ENCODE measurements at places on chromosomes 5 and 9.
A peak's percentile ranks its signal among the peaks of the same experiment; 100 is the strongest.

DNA sequence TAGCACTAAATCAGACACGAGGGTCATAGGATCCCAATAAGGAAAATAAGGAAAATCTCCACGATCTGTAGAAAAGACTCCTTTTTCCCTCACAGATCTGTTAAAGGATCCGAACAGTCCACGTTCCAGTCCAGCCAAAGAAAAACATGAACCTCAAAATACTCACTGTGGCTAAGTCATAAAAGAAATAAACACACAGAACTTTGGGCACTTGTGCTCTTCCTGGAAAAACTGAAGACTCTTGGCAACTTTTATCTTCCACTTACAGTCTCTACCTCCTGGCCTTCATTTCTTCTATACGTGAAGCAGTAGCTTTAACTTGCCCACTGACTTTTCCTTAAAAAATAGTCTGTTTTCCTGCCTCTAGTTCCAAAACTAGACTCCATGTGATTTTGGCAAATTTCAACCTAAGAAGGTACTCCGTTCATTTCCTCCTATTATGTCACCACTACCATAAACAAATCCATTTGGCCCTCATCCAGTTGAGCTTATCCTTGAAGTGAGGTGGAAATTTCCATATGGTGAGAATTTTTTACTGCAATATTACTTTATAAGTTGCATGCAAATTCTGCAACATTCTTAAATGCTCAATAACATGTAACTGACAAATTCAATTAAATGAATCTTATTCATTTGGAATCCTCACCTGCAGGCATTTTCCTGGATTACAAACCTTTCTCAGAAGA lies 5.3 kb upstream of the LHFPL2 start:
- DNase-seq: no peak

DNA sequence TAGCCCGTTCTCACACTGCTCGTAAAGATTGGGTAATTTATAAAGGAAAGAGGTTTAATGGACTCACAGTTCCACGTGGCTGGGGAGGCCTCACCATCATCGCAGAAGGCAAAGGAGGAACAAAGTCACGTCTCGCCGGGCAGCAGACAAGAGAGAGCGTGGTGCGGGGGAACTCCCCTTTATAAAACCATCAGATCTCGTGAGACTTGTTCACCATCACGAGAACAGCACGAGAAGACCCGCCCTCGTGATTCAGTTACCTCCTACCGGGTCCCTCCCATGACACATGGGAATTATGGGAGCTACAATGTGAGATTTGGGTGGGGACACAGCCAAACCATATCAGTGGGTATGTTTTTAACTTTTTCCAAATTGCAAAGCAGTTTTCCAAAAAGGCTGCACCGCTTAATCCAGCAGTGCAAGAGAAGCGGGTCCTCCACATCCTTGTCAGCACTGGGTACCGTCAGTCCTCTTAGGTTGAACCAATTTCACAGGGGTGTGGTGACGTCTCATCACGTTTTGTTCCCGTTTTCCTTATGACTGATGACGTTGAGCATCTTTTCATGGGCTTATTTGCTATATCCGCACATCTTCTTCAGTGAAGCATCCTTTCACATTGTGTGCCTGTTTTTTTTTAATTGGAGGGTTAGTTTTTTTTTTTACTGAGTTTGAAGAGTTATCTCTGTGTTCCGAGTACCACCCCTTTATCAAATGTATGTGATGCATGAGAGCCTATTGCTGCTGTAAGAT lies 8.0 kb upstream of the FCN2 start:
- DNase-seq: no peak

- DNase-seq: no peak
These were observed 298.4 kb downstream of the TLE1 start for GRCh38 chr9:81390792-81391456.

DNA sequence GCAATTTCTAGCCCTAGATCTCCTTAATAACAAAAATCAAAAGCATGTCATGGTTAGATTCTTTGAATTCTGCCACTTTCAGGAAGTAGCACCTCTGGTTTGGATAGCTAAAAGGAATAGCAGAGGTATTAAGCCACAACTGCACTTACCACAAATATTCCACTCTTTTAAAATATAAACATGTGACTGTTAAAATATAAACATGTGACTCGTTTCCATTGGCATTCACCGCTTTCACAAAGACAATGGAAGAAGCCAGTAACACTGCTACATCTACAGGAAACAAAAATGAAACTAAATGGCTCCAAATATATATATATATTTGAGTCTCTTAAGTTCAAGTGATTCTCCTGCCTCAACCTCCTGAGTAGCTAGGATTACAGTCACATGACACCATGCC lies 222.9 kb downstream of the ARL15 start:
- DNase-seq: no peak

DNA sequence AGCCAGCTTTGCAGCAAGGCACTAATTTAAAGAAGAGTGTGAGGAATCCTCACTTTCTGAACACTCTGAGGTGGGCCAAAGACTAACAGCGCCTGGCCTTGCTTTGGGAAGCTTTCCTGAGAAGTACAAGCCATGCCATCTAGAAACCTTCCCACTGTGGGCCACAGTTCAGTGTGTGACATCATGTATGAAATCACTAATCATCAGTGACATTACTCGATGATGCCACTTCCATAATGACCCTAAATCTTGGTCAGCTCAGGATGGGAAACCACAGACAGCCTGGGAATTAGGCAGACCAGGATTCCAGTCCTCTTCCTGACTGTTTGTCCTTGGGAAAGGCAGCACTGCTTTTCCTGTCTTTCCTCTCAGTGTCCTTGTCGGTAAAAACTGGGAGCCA lies 54.2 kb upstream of the HSPA9 start:
- DNase-seq: no peak

DNA sequence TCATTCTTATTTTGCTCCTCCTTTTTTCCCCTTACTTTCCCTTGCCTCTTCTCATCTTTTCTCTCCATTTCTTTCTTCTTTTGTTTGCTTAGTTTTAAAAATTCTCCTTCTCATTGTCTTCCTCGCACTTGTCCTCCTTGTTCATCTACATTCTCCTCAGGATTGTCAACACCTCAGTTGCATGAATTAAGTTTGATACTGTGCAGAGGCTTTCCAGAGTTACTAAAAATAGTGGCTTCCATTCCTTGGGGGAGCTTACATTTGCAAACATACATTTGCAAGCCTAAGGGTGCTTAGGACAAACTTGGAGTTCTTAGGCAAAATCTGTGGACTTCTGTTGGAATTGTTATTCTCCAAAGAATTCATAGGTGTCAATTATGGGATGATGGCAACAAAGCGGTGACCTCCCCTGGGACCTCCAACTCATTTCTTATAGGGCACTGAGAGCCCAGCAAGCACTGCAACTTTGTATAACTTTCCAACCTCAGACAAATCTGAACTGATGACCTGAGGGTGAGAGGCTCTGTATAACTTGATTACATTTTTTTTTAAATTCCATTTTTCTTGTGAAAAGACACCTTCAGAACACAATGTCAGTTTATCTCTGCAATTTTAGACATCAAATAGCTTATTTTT lies 371.4 kb downstream of the TMEM38B start:
- DNase-seq: no peak

GRCh38 chr5:147507480-147508126 lies 2.3 kb downstream of the DPYSL3 start:
- DNase-seq: no peak

DNA sequence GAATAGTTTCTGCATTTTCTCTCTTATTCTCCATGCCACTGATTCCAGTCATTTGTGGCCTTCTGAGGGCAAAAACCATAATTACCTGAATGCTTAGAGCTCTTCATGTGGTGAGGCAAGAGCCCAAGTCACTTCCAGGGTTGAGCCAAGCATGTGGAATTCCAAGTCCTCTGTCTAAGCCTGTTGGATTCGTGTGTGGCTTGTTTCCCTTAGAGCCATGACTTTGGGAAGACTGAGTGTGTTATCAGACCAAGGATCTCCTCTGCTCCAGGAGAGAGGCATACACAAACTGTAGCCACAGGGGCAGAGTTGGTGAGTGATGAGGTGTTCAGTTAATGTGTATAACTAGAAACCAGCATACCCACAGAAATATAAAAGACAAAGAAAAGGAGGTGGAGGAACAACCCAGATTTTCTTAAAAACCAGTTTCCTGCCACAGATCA lies 27.1 kb downstream of the SLC22A5 start:
- no peak for DNase-seq

DNA sequence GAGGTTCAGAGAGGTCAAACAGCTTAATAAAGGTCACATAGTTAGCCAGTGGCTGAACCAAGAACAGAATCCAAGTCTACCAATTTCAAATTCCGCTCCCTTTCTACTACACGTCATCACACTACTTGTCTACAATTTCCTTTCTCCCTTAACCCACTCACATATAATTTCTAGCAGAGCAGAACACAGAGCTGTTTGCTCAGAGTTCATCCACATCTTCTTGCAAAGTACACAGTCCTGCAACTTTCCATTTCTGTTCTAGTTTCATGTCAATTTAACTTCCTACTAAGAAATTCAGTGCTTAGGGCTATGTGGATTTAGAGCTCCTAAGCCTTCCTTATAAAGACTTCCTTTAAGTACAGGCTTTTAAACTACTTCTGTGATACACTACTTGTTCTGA lies 61.3 kb downstream of the MEGF9 start:
- DNase-seq: no peak

GRCh38 chr9:132370592-132370991 lies 15.8 kb upstream of the SETX start:
- DNase-seq: no peak

GRCh38 chr5:1020452-1020961 lies 11.9 kb downstream of the NKD2 start:
- DNase-seq: no peak

- no peak for DNase-seq
These were observed 11.1 kb downstream of the MAN1B1 start for GRCh38 chr9:137097761-137098462.

GRCh38 chr9:124950050-124950718 lies 9.3 kb upstream of the GOLGA1 start:
- no peak for DNase-seq

GRCh38 chr9:95206143-95206542 lies 111.4 kb downstream of the FANCC start:
- DNase-seq: no peak

GRCh38 chr5:11491404-11492075 lies 412.7 kb downstream of the CTNND2 start:
- DNase-seq: no peak

- DNase-seq: peak; percentile 71
These were observed 129.0 kb downstream of the SNX18 start for GRCh38 chr5:54646356-54647101.

- no peak for DNase-seq
These were observed 348.0 kb upstream of the CDH18 start for GRCh38 chr5:20335978-20336377.

- no peak for DNase-seq
These were observed 163.9 kb upstream of the IER5L start for GRCh38 chr9:129341987-129342348.

GRCh38 chr9:16704116-16705110 lies 166.1 kb downstream of the BNC2 start:
- no peak for DNase-seq

DNA sequence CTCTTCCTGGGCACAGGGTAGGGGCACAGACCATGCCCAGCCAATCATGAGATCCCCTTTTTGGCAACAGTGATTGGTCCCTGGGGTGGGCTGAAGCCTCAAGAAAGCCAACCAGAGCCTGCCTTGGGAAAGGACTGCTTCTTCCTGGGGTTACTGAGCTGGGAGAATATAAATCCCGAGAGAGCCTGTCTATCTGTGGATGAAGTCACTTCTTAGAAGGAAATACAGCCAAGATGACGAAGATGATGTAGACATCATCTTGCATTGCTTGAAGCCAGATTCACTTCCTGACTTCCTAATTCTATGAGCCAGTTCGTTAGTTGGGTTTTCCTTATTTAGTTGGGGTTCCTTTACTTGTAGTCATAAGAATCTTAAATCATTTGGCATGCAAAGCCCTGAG lies 50.1 kb upstream of the PWWP2A start:
- DNase-seq: no peak

GRCh38 chr5:89181546-89181945 lies 298.6 kb upstream of the MEF2C start:
- DNase-seq: no peak

DNA sequence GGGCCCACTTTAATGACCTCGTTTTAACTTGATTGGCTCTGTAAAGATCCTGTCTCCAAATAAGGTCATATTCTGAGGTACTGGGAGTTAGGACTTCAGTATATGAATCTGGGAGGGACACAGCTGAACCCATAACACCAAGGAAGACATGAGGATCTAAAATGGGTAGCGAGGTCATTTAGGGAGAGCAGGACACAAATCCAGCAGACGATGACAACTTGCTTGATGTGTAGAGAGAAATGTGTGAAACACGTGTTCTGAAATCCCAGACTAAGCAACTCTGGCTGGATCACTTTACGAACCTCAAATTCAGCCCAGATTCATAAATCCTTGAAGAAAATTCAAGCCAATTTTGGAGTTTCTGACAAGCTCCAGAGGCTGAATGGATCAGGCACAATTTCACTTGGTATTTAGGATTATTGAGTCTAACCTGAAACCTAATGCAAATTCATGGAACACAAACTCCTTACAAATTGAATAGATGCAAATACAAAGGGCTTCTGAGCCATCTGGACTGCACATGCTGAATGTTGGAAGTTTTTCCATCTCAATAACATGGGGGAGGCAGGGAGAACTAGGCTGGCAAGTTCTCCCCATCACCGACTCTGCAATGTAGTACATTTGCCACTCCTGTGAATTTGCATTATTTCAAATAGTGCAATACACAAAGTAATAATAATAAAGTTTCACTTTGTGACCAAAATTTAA lies 74.0 kb upstream of the SLC30A5 start:
- DNase-seq: no peak

GRCh38 chr5:158920736-158921135 lies 179.0 kb downstream of the EBF1 start:
- DNase-seq: no peak

DNA sequence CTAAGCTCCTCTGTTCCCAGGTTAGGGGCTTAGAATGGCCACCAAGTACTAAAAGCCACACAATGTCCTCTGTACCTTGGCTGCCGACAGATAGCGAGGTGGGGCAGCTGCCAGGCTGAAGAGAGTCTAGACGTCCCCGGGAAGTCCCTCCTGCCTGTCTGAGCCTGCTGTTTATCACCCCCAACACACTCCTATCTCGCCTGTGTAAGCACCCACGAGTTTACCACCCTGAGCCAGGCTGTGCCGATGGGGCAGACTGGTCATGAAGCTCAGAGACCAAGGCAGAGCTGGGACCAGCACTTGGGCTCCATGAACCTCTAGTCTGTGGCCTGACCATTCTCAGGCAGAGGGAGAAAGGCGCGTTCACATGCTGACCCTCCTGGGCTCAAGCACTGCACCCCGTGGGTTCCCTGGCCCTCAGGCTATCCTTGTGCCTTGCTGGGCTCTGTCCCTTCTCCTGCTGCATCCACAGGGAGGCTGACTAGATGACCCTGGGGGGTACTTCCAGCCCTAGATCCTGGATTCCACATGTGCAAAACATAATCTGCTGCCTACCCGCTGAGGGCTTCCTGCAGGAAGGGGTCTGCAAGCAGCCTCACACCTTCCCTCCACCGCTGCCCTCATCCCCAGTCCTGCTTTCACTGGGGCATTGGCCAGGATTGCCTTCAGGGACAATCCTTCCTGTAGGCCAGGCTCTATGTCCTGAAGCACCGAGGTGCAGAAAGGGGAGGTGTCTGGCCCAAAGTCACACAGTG lies 18.6 kb upstream of the SLC25A51 start:
- no peak for DNase-seq

Data from NCI-H774 (cell line).